ENCODE measurements at places on chromosomes 12 and 14. TPM values are rescaled to one million over a fixed set of nuclear protein-coding genes. Genes with fewer than 3 reads are reported as not detected.

The SLC7A8 gene
- not detected for total RNA-seq

The PLXNC1 gene
- 0.23 TPM for total RNA-seq

The GPR132 gene
- 0.09 TPM for total RNA-seq

The ZNF10 gene
- total RNA-seq = 12.9 TPM

The ANO4 gene
- 0.85 TPM for total RNA-seq

The MDGA2 gene
- not detected for total RNA-seq

Measured in dermis blood vessel endothelial cell (primary cell).